ENCODE measurements at places on chromosomes 1 and 21.

GRCh38 chr1:94793296-94793656 is 26.9 kb upstream of the SLC44A3 start:
- DNase-seq: no peak

DNA sequence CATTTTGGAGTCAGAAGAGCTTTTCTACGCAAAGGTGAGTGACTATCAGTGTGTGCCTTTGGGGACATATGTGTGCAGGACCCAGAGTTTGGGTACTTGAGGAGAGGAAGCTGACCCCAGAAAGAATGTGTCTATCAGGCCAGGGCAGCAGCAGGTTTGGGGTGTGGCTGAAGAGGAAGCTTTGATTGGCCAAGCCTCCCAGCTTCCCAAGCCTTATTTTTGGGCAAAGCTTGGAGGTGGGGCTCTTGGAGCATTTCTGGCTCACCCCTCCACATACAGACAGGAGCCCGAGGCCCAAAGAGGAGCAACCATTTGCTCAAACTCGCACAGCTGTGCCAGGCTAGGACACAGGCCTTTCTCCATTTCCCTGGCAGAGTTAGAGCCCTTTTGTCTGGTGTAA is 4.7 kb downstream of the GPR3 start:
- DNase-seq: no peak

DNA sequence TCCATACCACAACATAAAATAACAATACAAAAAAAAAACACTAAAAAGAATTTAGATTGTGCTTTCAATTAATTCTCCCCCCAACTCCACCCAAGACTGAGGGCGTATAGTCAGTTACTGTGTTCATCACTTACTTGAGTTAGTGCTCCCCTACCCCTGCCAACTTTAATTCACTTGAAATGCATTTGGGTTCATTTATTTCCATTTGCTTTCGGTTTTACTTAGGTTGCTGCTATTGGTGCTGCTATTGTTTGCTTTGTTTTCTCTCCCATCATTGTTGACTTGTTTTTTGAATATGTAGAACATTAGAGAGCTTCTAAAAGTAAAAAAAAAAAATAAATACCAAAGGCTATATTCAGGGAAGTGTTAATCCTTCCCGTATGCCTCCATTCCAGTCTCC is 10.7 kb upstream of the CYYR1 start:
- DNase-seq: no peak

DNA sequence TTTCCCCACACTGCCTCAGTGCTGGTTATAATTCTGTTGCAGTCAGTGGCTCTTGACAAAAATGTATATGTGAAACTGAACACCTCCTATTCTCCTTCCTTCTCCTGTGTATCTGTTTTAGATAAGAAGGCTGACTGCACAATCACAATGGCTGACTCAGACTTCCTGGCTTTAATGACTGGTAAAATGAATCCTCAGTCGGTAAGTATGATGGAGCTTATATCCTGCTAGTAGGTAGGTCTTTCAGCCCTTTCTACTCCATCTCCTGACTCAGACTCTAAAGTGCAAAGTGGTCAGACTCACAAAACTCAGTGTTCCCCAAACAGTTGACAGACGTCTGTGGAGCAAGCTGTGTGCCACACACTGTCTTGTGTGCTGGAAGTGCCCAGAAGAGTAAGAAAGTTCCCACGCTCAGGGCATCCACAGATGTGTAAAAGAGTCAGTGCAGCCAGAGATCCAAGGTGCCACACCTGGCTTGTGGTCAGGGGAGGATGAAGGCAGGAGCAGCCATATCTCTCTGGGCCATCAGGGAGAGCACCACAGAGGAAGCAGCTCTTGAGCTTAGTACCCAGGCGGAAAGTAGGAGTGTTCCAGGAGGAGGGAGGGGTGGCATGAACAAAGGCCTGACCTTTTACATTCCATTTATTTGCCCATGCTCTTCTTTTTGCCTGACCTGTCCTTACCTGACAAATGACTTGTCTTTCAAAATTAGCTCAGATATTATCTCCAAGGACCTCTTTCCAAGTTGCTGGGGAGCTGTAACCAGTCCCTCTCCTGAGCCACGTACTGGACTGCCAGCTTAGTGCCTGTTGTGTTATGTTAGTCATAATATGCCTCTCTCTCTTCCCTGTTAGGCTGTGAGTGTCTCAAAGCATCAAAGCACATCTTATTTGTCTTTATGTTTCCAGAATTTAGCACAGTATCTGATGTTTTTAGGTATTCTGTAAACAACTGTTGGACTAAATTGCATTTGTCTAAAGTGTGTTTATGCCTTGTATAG is 14.0 kb upstream of the PODN start:
- no peak for DNase-seq

DNA sequence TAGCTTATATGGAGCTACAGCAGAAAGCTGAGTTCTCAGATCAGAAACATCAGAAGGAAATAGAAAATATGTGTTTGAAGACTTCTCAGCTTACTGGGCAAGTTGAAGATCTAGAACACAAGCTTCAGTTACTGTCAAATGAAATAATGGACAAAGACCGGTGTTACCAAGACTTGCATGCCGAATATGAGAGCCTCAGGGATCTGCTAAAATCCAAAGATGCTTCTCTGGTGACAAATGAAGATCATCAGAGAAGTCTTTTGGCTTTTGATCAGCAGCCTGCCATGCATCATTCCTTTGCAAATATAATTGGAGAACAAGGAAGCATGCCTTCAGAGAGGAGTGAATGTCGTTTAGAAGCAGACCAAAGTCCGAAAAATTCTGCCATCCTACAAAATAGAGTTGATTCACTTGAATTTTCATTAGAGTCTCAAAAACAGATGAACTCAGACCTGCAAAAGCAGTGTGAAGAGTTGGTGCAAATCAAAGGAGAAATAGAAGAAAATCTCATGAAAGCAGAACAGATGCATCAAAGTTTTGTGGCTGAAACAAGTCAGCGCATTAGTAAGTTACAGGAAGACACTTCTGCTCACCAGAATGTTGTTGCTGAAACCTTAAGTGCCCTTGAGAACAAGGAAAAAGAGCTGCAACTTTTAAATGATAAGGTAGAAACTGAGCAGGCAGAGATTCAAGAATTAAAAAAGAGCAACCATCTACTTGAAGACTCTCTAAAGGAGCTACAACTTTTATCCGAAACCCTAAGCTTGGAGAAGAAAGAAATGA is 37.6 kb downstream of the CENPF start:
- no peak for DNase-seq

DNA sequence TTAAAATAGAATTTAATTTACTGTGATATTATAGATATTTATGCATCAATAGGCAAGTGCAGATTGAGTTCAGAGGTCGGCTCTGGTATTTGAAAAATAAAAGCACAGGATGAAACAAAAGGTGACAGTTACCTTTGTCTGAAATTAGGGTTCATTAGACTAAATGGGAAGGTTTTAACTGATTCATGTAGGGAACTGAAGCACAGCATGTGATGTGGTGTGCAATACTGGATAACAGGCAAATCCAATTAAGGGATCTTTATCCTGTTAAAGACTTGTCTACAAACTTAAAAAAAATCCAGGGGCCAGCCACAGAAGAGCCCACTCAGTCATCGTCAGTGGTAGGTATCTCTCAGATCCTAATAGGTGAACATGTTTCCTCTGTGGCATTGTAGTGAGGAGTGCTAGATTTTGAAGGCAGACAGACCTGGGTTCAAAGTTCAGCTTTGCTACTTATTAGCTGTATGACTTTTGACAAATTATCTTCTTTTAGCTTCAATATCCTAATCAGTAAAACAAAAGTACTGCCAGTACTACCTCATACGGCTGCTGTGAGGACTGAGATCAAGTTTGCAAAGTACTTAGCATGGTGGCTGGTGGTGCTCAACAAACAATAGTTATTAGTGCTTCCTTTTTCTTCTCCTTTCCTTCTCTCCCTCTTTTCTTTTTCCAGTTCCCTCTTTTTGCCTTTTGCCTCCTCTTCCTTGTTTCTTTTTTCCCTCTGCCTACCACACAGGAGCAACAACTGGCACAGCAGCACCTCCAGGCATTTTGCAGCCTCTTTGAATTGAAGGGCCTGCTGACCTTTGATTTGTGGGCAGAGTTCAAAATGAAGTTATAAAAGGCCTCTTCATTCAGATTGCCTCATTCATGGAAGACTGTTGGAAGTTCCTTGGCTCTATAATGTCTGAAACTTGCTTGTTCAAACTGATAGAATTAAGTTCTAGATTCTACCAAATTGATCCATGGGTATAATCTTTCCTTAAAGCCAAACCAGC is 44.9 kb upstream of the FOXD3 start:
- no peak for DNase-seq

- no peak for DNase-seq
These were observed 115.0 kb upstream of the SMYD2 start for GRCh38 chr1:214165850-214166374.

GRCh38 chr1:243470502-243470901 is 214.7 kb downstream of the SDCCAG8 start:
- DNase-seq: no peak

DNA sequence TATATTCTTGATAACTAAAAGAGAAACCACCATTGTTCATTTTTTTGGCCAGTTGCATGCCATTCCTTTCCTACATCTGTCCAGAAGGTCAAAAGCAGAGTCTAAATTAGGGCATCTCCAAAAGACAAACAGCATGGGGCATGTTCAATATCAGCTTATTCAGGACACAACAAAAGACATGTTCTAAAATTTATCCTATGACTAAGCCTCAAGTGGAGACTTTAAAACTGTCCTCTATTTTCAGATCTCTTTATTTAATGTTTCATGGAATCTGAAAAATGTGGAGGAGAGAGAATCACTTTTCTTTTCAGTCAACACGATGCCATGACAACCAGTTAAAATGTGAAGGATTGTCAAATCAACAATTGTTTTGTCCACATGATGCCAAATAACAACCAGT is 303.4 kb upstream of the PRMT6 start:
- DNase-seq: no peak

DNA sequence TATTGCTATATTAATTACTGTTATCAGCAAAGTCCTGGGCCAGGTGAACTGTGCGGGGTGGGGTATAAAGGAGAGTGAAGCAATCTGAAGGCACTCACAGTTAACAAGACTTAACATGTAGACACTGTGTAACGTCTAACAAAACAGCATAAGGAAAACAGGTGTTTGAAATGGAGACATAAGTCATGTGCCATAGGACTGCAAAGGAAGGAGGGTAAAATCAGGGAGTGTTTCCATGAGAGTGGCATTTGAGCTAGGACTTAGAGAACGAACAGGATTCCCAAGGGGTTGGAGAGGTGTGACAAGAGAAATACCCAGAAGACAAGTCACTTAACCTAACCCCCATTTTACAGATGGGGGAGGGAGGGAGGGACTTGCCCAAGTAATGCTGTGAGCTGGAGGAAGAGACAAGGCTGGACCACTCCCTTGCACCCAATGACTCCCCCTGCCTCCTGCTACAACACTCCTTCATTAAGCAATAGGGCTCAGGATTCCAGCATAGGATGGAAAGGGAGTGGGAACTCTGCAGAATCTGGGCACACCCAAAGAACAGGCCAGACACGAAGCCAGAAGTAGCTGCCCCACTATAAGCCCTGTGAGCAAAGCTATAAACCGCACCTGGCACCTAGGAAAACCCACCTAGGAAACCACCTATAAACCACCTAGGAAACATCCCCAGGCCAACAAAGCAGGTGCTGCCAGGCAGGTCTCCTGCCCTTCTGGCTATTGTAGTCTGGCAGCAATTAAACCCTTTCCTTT is 6.6 kb downstream of the PEF1 start:
- no peak for DNase-seq

DNA sequence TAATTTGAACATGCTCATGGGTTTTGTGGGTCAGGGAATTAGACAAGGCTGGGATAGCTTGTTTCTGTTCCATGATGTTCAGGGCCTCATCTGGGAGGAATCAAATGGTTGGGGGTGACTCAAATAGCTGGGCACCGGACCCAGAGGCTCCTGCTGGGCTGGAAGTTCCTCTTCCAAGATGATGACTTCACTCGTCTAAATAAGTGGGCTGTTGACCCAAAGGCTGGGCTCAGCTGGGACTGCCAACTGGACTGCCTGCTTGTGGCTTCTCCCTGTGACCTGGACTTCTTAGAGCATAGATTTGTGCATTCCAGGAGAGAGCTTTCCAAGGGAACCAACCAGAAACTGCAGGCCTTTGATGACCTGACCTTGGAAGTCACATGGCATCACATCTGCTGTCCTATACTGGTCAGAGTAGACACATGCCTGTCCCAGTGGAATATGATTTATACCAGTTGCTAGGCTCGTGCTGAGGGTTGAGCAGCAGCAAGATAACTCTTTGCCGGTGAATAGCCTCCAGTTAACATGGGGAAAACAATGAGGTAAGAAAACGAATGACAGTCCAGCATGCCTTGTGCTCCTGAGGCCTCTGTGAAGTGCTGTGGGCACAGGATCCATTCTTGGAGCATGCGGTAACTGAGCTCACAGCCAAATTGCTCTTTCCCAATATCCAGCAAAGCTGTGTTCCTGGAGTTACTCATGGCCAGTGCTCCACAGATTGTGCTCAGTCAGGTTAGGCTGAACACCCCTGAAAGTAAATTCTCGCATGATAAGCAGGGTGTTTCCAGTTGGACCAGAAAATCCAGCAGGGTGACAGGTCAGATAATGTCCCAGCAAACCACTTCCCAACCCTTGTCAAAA is 272.9 kb upstream of the TMEM51 start:
- DNase-seq: no peak

- no peak for DNase-seq
These were observed 22.1 kb downstream of the RASSF5 start for GRCh38 chr1:206529425-206529824.

Data from right lung (tissue), 10 donors.